ENCODE measurements at places on chromosomes 13 and 19. TPM values are rescaled to one million over a fixed set of nuclear protein-coding genes. Genes with fewer than 3 reads are reported as not detected.

DNA sequence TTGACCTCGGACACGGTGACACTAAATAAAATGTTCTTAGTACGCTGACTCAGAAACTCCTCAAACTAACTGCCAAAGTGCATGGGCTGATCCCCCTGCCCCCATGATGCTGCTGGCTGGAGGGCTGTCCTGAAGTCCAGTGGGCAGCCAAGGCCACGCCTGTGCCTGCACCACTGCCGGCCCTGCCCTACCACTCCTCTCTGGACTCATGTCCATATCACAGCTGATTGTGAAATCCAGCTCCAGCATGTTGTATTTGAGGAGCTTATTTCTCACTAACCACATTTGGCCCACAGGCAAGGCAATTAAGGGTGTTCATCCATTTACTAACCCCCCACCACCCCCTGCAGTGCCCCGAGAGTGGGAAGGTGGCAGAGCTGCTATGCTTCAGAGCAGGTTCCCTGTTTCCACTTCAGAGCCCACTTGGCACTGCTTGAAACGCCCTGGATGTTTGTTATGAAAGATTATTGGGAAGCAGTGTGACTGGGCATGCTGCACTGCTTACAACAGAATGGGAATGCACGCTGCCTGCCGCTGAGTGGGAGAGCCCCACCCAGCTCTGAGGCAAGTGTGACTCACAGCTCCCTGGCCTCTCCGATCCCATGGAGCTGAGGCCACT lies 114.0 kb downstream of the UQCRFS1 start:
- peak; percentile 76 for DNase-seq

DNA sequence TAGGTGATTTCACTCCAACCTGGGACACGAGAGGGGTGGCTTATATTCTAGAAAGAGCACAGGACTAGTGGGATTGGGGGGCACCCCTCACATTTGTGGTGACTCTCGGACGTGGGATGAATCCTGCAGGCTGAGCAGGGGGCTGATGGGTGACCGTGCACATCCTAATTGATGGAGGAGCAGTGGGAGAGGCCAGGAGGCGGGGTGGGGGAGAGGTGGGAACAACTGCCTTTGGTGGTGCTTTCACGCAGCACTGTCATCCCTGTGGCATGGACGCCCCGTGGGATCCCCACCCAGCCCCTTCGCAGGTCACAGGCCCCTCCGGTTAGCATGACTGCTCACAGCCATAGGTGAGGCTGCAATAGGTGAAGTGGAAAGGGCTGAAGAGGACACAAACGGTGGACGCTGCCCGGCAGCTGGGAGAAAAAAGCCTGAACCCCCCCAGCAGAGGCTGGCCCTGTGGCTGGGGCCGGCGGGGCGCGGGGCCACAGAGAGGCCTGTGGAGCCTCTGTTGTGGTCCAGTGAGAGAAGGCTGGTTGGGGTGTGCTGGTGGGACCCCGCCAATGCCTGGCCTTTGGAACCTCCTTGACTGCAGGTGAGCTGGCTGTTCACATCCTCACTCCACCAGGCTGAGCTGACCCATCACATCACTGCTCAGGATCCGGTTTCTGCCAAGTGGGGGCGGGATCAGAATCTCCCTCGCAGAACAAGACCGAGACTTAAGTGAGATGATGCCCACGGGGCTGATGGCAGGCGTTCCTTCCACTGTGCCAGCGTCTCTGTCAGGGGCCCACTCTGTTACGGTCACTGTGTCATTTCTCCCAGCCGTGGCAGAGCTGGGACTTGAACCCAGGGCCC lies 325.4 kb downstream of the TEX29 start:
- DNase-seq: no peak

DNA sequence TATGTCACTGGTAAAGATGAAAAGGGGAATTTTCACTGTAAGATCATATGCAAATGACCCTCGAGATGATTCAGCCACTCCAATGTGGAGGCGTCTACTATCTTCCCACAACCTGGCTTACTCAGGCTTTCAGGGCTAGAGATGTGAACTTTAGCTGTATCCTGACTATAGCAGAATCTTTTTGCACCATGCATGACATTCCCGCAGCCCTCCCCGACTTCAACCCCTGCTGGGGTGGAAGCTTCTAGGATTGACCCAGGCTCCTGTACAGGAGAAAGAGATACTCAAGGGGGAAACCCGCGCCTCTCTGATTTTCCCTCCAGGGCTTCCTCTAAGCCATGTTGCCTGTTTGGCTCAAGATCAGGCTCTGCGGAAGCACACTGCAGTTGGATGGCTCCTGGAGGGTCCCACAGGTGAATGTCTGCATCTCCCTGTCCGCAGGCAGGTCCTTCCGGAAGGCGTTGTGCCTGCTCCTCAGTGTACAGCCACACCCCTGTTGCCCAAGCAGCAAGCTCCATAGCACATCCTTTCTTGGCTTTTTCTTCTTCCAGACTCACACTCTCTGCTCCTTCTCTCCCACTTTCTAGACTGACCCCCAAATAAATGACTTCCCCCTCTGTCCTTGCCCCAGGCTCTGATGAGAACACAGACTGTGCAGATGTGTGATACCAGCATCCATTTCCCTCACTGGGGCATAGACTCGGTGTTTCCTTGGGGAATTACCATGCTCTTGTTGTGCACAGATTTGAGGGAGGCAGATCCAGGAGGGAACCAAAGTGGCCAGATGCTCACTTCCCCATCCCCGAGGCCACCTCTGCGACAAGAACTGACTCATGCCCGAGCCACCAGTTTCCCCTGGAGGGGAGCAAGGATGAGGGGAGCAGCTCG lies 29.1 kb upstream of the POP4 start:
- DNase-seq: no peak

- no peak for DNase-seq
Observed at GRCh38 chr13:114146629-114147028, 14.2 kb upstream of the RASA3 start.

- DNase-seq: no peak
Observed at GRCh38 chr13:110651271-110651670, 35.9 kb downstream of the NAXD start.

GRCh38 chr19:39738814-39739213 lies 985 bp upstream of the CLC start:
- DNase-seq: no peak

DNA sequence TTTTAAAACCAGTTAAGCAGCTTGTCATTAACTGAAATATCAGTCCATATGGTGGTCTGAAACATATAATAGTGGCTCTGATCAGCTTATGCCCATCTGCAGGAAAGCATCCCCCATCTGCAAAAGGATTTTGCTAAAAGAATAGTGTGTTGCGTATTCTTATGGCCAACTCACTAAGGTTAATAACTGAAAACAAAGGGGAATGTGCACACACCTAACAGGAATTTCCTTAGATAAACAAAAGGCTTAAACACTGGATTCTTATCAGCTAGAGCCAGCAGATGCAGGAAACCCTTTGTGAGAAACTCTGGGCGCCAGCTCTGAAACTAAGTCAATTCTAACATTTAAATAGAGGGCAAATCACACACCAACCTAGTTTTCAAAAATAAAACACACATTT lies 22.1 kb downstream of the VPS36 start:
- DNase-seq: no peak

DNA sequence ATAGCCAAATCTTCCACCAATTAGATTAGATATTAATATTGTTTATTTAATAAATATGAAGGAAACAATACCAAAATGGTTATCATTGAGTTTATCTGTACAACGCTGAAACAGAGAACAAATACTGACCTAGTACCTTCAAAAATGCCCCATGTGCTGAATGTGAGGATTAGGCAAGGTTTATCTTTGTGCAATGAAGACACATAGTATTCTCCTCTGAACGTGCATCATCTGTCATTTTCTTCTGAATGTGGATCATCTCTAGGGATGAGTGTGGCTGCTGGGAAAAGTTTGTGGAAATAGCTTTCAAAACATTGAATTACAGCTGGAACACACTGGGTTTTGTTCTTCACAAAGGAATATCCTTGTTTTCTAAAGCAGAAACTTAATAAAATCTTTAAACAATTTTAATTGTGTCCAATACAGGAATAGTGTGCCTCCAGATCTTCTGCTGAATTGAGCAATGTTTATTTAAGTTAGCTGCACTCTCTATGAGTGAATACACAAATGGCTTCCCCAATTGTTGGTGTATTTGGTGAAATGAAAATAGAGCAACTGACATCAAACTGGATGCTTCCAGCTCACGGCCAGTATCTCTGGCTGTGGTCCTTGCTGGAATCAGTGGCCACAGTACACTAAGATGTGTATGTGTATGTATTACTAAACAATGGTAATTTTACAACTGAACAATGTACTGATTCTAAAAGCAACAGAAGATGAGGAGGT lies 6.7 kb downstream of the COL4A1 start:
- no peak for DNase-seq

GRCh38 chr13:53073711-53074110 lies 45.1 kb downstream of the OLFM4 start:
- no peak for DNase-seq

- no peak for DNase-seq
Observed at GRCh38 chr13:46753137-46753536, 43.8 kb downstream of the ESD start.

DNA sequence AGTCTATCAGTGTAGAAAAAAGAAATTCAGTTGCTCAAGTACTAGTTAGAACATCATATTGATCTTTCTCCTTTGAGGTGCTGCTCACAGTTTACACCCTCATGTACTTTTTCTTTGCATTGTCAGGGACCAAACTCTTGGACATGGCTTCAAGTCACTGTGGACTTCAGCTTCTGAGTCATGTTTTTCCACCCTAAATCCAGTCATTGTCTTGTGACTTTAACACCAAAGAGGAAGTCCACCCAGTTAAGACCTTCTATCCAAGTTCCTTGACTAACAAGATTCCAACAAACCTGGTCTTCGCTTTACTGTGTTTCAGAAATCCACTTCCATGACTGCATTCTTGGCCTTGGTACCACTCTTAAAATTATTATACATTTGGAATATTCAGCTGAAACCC lies 206.7 kb upstream of the ARGLU1 start:
- no peak for DNase-seq

GRCh38 chr19:40175820-40176219 lies 15.4 kb upstream of the MAP3K10 start:
- DNase-seq: no peak

GRCh38 chr19:56110515-56111448 lies 10.3 kb downstream of the ZNF787 start:
- peak; percentile 30 for DNase-seq

- DNase-seq: no peak
Observed at GRCh38 chr13:49652355-49653305, 24.3 kb downstream of the ARL11 start.

DNA sequence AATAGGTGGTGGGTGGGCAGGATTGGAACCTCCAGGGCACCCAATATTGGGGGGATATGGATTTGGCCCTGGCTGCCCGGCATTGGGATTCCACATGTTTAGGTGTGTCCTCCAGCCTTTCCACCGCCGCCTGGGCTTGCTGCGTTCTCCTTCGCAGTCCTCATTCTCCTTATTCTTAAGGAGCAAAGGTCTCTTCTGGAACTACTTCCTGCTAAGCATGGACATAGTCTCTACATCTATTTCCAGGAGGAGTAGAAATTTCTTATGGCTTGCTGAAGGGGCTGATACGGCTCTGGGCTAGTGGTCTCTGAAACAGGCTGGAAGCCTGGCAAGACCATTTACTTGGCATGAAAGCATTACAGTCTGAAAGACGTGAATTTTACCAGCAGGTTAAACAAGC lies 9.2 kb upstream of the FCGBP start:
- DNase-seq: no peak

- DNase-seq: peak; percentile 52
Observed at GRCh38 chr19:20662421-20663105, 1.2 kb upstream of the ZNF626 start.

GRCh38 chr19:14978161-14978776 lies 1.4 kb downstream of the SLC1A6 start:
- no peak for DNase-seq

DNA sequence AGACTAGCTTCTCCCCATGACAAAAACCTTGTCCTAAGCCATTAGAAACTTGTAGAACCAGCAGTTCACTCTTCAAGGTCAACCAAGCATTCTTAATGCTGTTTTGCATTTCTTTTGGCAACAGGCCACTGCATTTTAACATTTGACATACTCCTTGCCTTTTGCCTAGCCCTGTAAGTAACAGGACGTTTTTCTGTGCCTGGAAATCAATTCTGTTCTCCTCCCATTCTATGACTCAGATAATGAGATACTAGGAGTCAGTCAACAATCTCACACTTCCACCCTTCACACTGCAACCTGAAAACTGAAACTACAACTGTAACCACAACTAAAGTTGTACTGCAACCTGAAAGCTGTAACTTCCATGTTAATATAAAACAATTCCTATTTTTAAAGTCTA lies 268.7 kb downstream of the MZT1 start:
- DNase-seq: peak; percentile 13

DNA sequence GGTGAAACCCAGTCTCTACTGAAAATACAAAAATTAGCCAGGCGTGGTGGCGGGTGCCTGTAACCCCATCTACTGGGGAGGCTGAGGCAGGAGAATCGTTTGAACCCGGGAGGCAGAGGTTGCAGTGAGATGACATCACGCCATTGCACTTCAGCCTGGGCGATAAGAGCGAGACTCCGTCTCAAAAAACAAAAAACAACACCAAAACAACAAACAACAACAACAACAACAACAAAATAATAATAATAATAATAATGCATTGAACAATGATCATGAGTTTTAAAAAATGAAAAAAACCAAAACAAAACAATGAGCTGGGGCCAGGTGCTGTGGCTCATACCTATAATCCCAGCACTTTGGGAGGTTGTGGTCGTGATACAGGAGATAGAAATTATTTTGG lies 23.1 kb upstream of the HOMER3 start:
- no peak for DNase-seq

Gene DPY19L3
- total RNA-seq: 17.8 TPM

Gene CYP2F1
- total RNA-seq: not detected

Gene GADD45GIP1
- total RNA-seq: 17.6 TPM

Gene LILRB2
- total RNA-seq: 3.3 TPM

Gene GFY
- not detected for total RNA-seq

Gene KLK2
- not detected for total RNA-seq

Gene FOSB
- total RNA-seq: 7.2 TPM

Gene UNC13A
- 0.78 TPM for total RNA-seq

Gene VN1R2
- not detected for total RNA-seq

Gene ONECUT3
- 6.3 TPM for total RNA-seq

Gene SLC10A2
- total RNA-seq: 5.2 TPM

Gene SRRM5
- total RNA-seq: 0.52 TPM

Gene HIPK4
- total RNA-seq: not detected
